ENCODE measurements at places on chromosomes 5 and 9.

DNA sequence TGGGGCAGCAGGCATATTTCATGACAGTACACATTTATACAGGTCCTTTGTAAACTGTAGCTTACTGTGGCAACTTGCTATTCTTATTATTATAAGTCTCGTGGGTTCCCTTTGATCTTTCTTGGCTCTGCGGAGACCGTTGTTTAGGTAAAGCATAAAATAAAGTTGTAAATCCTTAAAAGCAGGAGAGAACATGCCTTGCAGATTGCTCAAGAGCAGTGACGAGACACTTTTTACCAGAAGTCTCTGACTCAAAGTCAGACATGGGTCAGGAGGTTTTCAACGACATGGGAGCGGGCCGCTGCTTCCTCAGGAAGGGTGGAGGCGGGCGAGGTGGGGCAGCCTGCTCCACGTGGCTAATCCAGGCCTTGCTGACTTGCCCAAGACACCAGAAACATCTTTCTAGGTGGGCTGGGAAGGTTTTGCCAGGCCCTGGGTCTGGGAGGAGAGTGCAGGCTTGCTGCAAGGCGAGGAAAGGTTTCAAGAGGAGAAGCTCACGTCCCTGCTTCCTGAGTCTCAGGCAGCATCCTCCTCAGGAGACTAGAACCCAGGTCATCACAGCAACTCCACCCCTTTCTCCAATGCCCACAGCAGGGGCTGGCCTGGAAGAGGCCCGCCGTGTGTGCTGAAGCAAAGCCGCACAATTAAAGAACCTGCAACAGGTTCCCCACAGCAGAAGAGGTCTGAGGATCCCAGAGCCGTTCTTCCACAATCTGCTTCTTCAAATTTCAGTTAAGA, 6.5 kb downstream of the TBC1D2 start:
- no peak for DNase-seq

- no peak for DNase-seq
These were observed 1489.8 kb upstream of the C9orf72 start for GRCh38 chr9:29063031-29063430.

DNA sequence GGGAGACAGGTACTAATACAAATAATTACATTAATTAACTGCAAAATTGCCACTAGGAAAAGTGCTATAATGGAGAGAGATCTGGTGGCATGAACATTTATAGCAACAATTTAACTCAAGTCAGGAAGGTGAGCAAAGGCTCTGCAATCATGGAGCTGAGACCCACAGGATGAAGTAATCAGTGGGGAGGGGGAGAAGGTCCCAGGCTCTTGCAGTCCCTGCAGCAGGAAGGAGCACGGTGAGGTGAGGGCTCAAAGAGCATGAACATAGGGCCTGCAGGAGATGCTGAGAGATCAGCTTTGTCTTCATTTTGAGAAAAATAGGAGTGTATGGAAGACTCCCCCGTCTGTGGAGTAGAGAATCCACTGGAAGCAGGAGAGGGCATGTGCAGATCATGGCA, 6.5 kb downstream of the PTPN3 start:
- no peak for DNase-seq

GRCh38 chr5:122358372-122358979, 46.4 kb downstream of the SNCAIP start:
- no peak for DNase-seq

DNA sequence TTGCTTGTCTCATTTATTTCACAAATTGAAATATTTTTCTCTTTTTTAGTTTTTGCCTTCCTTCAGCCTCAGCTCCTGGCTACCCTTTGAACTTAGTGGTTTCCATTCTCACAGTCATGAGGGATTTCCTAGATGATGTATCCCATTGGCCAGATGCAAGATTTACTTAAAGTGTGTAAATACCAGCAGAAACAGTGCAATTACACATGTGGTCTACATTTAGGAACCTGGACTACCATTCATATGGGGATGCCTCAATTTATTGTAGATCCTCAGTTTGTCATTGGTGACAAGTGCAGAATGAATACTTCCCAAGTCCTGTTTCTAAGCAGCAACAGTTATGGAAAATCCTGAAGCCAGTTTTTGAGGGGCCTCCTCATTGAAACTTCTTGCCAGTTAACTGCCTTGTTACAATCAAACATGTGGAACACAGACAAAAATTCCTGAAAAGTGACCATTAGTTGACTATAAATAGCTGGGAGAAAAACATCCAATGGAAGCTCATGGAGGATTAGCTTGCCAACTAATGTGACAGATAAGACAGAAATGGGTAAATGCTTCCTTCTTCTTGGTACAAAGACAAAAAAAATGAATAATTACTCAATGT, 113.6 kb upstream of the FER start:
- no peak for DNase-seq

GRCh38 chr5:52692039-52692438, 95.7 kb upstream of the ITGA1 start:
- DNase-seq: no peak

DNA sequence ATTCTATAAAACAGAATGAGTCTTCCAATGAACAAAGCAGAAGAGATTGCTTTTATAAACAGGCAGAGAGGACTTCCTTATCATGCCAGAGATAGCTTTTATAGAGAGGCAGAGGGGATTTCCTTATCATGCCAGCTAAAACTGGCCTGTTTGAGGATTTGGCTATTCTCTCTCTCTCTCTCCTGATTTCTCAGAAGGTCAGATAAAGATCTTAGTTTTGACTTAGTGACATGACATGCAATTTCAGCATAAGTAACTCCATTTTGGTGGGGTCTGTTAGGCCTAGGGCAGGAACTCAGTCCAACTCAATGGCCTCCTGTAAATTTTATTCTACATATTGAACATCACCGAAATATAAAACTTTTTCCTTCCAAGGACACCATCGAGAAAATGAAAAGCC, 31.5 kb upstream of the DENND4C start:
- DNase-seq: no peak

GRCh38 chr9:123420592-123421111, 64.7 kb downstream of the CRB2 start:
- no peak for DNase-seq

DNA sequence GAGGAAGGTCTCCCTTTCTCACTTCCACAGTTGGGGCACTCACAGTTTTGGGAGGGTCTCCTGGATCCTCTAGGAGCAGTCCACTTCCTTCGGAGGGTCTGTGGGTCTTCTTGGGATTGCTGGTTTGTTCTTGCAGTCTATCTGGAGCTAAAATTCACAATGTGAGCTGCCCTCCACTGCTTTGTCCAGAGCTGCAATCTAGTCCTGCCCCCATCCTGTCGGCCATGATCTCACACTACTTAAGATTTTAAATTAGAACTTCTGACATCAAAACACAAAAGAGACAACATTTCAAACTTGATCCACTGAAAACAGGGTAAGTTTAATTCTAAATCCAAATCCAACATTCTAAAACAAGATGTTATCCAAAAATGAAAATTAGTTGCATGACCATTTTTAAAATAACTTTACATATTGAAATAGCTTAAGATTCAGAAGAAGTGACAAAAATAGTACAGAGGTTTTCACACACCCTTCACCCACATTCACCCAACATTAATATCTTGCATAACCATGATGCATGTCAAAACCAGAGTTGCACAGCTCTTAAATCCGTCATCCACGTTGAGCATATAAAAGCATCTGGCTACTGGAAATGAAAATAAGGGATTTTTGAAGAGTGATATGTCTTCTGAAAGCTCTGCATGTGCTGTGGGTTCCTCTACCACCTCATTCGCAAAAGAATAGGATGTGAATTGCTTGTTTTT, 113.7 kb upstream of the EPB41L4A start:
- no peak for DNase-seq

GRCh38 chr9:124684169-124684568, 86.9 kb downstream of the NR6A1 start:
- DNase-seq: no peak

- no peak for DNase-seq
These were observed 4.2 kb downstream of the DMRT3 start for GRCh38 chr9:980640-981039.

DNA sequence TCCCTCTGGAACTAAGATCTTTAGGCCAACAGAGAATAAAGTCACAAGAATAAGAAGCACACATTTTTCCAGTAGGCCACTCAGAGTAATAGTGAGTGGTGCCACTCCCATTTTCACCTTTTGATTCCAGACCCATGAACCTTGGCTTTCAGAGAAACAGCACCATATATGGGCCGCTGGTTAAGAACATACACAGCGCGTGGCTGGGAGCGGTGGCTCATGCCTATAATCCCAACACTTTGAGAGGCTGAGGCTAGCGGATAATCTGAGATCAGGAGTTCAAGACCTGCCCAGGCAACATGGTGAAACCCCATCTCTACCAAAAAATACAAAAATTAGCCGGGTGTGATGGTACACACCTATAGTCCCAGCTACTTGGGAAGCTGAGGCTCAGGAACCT, 15.6 kb upstream of the PTGES start:
- DNase-seq: no peak

DNA sequence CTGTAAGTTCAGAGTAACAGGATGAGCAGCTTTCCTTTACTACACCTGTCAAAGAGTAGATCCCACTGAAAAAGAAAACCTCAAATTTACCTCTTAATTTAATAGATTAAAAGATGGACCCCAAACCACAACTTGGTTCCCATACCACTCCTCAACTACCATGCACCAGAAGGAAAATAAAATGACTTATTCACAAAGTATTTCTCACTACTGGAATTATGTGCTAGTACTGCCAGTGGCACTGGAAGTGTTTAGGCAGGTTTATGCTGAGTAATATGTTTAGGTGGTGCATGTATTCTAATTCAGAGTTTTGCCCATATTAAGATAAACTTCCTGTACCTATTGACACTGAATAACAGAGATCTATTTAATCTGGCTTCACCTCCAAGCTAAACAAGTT, 6.6 kb downstream of the PLK2 start:
- no peak for DNase-seq

GRCh38 chr9:80467632-80468031, 895.9 kb downstream of the TLE4 start:
- no peak for DNase-seq

DNA sequence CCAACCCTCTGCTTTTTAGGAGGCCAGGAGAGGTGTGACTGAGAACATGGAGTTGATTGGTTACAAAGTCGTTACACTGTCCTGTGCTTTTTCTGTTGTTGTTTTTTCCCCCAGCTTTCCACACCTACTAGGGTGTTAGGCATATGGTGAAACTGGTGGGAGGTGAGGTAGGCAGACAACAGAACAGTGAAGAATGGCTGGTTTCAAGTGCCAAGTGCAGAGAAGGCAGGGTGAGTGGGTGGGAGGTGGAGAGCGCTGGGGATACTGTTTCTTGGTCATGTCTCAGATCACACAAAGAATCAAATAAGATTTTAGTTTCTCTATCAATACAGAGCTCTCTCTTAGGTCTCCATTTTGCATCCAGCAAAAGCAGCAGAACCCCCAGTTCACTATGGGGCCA, 2.2 kb upstream of the SPTAN1 start:
- DNase-seq: no peak

- DNase-seq: no peak
These were observed 22.2 kb upstream of the SLC1A3 start for GRCh38 chr5:36584009-36584875.

- no peak for DNase-seq
These were observed 75.4 kb downstream of the NREP start for GRCh38 chr5:111681414-111682120.

DNA sequence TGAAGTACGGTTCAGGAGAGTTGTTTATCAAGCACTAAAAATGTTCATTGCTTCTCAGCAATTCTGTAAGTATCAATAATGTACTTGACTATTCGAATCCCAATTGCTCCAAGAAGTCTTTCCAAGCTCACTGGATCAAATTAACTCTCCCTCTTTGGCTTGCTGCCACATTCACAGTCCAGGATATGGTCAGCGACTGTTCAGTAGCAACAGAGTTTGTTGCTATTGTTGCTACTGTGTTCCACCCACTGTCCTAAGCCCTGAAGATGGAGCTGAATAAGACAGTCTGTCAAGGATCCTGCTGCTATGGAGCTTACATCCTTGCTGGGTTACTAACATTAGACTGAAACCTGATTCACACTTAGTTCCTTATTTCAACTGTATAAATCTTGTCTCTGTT, 110.8 kb downstream of the FGF10 start:
- no peak for DNase-seq

- no peak for DNase-seq
These were observed 202.7 kb downstream of the CD180 start for GRCh38 chr5:66993882-66994281.

- no peak for DNase-seq
These were observed 26.1 kb downstream of the ZNF510 start for GRCh38 chr9:96751815-96752214.

DNA sequence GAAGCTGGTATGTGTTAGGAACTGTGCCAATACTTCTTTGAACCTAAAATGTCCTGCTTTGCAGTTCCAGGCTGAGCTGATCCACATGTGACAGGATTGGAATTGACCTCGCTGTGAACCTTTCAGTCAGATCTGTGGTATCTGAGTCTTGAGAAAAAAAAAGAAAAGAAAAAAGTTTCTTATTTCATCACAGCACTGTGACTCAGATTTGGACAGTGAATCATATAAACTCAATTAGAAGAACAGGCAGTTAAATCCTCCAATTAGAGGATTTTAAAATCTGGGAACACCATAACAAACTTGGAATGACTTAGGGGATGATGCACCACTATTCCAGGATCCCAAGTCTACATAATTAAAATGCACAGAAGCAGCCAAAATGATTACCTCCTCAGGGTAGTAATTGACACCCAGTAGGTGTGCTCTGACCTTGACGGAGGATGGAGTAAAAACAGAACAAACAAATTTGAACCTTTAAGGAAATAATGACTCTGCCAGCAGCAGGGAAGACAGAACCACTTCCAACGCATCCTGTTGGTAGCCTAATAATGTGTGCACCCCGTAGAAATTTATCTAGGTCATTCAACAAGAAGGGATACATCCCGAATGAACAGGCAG, 57.8 kb upstream of the RAI14 start:
- DNase-seq: no peak

- DNase-seq: no peak
These were observed 49.5 kb upstream of the SARDH start for GRCh38 chr9:133787754-133788025.

Measured in activated naive CD4-positive, alpha-beta T cell (primary cell).